T-helper 2 cell treated with Interferon-gamma antibody and Interleukin-4, amounts not matched to agents 100 ng/mL and 5 ng/mL, for 36 hours (primary cell): ENCODE measurements at places on chromosomes 16 and 17. TPM values are rescaled to one million over a fixed set of nuclear protein-coding genes. Genes with fewer than 3 reads are reported as not detected.

Gene SLC16A11
- total RNA-seq = 0.09 TPM in 2 replicates

Gene BRICD5
- total RNA-seq = 10.6 and 12.1 TPM in 2 replicates

Gene CES5A
- total RNA-seq = not detected in 2 replicates

Gene SLC9A5
- total RNA-seq = 2.9 and 3.3 TPM in 2 replicates

Gene TBC1D28
- not detected in 2 replicates for total RNA-seq

Gene CDH13
- not detected in 2 replicates for total RNA-seq

Gene NACA2
- not detected in 2 replicates for total RNA-seq

Gene CCDC40
- total RNA-seq = not detected in 2 replicates

Gene CDRT4
- total RNA-seq = 6.0 and 7.2 TPM in 2 replicates

Gene PPY
- total RNA-seq = not detected in 2 replicates

Gene CDIPT
- total RNA-seq = 60.2 and 61.4 TPM in 2 replicates

Gene ZBTB4
- total RNA-seq = 21.6 and 22.3 TPM in 2 replicates
